ENCODE measurements at places on chromosomes 5 and 9.
A peak's percentile ranks its signal among the peaks of the same experiment; 100 is the strongest.

DNA sequence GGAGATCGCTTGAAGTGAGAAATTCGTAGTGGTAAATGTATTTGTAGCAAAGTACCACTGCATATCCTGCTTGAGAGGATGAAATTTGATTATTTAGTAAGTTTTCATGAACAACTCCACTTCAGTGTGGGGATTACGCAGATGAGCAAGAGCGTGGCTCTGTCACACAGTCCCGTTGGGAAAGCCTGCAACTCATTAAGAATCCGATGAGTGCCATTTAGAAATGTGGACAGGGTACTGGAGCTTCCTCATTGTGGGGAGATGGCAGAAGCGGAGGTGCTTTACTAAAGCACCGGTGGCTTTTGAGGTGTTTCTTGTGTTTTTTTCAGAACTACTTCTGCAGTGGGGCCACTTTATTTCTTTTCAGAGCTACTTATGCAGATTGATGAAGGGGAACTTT is 1.4 kb downstream of the TJP2 start:
- no peak for DNase-seq

DNA sequence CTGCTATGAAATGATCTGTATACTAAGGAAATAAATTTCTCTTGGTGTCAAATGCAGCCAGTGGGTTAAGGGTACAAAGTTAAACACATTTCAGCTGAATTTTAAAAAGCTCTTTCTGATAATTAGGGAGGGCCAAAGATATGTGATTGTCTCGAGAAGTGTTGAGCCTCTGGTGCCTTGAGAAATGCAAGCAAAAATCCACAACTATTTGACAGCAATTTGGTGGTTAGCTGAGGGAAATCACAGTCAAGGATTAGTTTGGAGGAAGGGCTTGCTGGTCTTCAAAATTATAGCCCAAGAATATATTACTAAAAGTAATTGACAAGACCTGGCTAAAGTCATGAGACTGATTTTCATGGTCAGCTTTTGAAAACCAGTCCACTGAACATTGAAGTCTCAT is 255.7 kb upstream of the PPP1R2B start:
- no peak for DNase-seq

DNA sequence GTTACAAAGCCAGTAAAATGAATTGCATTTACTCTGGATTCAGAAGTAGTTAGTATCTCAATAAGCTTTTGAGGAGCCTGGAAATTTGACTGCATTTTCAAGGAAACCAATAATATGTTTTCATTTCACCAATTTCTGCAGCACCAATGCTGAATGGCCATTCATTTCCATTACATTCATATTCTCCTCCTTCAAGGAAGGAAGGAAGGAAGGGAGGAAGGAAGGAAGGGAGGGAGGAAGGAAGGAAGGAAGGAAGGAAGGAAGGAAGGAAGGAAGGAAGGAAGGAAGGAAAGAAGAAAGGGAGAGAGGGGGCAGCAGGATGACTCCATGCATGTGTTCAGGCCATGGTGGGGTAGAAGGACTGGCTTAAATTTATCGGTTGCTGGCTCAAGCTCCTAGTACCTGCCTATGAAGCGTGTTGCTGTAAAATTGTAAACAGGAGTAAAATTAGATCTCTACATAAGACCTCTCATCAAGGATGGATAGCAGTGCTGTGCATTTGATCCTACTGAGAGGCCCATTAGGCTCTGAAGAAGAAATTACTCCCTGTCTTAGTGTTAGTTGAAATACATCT is 498.8 kb upstream of the TNC start:
- no peak for DNase-seq

DNA sequence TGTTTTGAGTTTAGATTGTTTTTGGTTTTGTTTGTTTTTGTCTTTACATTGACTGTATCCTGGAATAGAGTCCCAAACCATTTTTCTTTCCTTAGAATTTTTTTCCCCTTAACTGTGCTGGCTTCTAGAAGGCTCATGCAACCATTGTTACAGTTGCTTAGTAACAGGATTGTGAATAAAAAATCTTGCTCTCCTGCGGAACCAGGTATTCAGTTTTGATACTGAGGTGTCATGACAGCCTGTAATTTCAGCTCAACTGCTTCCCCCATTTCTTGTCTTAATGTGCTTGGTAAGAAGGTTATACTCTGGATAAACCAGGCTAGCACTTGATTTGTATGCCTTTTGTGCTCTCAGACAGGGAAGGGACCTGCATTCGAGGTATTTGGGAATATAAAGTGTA is 42.1 kb downstream of the FOCAD start:
- DNase-seq = no peak

DNA sequence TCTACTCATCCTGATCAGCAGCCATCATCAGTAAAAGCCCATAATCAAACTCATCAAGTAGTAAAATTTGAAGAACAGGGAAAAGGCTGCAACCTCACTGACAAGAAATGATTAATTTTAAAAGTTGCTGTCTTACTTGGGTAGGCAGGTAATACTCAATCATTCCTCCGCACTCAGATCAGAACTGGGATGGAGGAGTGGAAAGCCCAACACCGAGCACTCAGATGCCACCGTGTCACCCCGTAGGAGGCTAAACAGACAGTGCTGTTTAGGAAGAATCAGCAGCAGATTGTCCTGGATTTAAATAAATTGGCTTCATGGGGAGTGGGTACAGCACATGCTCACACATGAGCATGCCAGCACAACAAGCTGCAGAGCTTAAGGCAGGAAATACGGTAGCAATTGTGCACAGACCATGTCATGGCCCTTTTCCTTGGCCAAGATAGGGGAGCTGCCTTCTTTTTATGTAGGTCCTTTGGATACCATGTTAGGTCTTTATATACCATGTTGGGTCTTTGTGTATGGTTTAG is 92.6 kb upstream of the CDH6 start:
- DNase-seq = no peak

GRCh38 chr5:102654559-102655349 is 100.4 kb upstream of the PAM start:
- peak; percentile 64 for DNase-seq

- DNase-seq = no peak
Observed at GRCh38 chr5:172791286-172791685, 20.3 kb upstream of the DUSP1 start.

DNA sequence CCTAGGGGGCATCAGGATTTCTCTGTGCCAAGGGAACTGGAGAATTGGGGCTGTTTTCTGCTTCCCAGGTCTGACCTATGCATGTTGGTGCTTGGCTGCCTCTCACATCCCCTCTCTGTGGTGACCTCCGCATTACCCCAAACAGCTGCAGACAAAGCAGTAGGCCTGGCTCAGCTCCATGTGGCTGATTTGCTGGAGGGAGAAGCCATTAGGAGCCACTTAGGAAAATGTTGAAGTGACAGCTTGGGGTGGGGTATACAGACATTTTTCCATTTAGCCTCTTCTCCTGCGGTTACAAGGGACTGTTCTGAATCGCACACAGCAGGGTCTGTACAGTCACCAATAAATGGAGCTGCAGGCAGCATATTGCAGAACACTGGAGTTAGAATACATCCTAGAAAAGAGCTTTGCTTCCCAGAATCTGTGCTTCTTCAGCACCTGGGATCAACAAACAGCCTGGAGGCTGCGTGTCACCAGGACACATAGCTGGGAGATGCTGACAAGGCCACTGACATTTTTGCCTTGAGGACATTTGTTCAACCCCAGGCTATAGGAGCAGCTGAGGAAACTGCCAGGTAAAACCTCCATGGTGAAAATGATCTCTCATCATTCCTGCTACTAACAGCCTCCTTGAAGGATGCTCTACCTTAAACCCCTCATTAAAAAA is 335.3 kb downstream of the DIRAS2 start:
- DNase-seq = peak; percentile 78

DNA sequence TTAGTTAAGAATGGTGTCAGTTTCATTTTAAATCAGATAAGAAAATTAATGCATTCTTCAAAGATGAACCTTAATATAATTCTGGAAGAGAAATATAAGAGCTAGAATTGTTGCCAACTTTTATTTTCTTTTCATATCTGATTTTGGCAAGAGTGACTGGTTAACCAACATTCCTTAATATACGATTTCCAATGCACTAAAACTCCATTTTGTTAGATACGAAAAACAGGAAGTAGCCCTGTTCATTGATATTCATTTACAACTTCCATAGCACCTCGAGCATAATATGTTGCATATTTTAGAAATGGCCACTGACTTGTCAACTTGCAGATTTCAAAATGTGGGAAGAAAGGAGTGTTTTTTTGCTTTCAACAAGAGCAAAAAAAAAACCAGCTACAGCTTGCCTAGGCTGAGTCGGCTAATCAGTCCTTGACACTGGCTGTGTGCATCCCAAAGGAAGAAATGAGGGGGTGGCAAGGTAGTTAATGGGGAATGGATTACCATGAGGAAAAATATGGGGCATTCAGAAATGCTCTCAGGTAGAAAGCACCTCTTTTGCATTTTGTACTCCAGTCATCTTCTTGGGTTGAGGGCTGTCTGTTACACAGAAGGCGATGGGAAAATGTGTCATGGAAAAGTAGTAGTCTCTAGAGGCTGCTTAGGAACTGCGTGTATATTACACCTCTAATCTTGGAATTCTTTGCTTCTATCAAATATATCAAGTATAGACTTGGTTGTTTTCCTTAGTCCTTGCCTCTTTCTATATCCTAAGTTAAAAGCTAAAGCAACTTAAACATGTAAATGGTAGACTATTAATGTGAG is 3.9 kb downstream of the MAP3K1 start:
- no peak for DNase-seq

- no peak for DNase-seq
Observed at GRCh38 chr9:16553869-16554540, 316.5 kb downstream of the BNC2 start.

- no peak for DNase-seq
Observed at GRCh38 chr5:179120951-179121666, 60.9 kb downstream of the ZNF354C start.

GRCh38 chr9:14923701-14924100 is 13.5 kb upstream of the FREM1 start:
- no peak for DNase-seq

DNA sequence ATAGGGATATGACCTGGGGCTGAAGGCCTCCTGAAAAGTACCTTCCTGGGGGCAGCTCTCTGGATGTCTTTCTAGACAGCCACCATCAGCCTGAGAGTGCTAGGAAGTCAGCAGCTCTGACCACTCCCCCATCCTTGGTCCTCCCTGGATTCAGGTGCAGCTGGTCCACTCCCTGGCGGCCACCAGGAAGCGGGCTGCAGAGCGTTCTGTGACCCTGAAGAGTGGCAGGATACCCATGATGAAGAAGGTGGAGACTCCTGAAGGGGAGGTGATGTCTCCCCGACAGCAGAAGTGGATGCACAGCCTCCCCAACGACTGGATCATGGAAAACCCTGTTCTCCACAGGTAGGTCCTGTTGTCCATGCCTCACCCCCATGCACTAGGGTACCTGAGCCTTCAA is 1.8 kb downstream of the CCDC180 start:
- no peak for DNase-seq

- DNase-seq = no peak
Observed at GRCh38 chr5:155089643-155090042, 76.1 kb downstream of the KIF4B start.

GRCh38 chr9:98427491-98427890 is 172.0 kb upstream of the TBC1D2 start:
- no peak for DNase-seq

- no peak for DNase-seq
Observed at GRCh38 chr5:73298772-73299630, 126.0 kb downstream of the TMEM174 start.

DNA sequence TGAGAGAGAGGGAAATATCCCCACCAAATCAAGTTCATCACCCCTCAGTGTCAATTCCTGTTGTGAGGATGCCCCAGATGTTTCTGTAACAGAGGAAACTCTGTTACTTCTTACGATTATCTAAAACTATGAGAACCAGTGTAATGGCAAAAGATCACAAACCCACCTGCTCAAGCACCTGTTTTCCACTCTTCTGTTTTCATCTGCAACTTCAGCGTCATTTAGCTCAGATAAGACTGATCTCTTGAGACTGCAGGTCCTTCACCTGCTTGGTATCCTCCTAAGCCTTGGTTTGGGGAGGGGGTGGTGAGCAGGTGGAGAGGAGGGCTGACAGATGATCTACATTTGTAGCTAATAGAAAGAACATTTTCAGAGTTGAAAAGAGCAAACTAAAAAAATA is 229.3 kb downstream of the SLF1 start:
- DNase-seq = no peak

DNA sequence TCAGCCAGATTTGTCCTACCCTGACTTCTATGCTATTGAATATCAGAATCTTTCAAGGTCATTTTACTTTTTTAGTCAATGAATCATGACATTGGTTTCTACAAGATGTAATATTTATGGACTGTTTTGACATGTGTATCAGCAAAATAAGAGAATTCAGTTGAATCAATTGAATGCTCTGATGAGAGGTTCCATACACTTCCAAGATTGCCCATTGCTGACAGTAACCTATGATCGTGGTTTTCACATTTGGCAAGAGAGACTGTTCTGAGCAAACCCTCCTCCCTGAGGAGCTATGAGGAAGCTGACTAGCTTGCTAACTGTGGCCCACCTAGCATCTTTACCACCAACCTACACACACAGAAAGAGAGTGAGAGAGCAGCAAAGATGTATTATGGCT is 56.7 kb upstream of the FST start:
- no peak for DNase-seq

- no peak for DNase-seq
Observed at GRCh38 chr5:41253109-41253508, 39.8 kb upstream of the C6 start.

GRCh38 chr5:10892147-10892910 is 131.3 kb upstream of the DAP start:
- no peak for DNase-seq

DNA sequence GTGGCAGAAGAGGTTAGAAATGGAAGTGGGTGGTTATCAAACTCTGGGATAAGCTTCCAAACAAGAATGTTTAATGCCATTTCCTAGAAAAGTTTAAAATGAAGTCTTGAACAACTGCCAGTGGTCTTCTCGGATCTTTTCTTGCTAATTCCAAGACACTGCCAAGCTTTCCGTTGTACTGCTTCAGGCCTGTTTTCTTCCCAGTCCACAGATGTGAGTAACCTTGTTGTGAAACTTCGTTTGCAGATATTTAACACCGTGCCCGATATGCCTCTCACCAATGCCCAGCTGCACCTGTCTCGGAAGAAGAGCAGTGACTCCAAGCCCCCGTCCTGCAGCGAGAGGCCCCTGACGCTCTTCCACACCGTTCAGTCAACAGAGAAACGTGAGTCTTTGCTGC is 269.8 kb downstream of the NR3C1 start:
- no peak for DNase-seq

DNA sequence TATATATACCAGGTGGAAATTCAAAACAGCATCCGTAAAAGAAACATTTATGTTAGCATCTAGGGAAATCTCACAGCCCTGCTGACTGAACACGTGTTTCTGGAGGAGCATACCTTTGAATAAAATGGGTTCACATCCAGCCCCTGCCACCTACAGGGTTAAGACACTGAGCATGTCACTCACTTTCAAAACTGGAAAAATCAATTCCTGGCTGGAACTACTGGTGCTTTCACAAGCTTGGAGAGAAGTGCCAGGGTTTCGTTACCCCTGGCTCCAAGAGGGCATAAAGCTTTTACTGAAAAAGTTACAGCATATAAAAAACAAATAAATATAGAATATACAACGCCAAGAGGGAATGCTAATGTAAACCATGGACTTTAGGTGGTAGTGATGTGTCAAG is 48.0 kb downstream of the SERINC5 start:
- no peak for DNase-seq

GRCh38 chr5:153543288-153543687 is 52.8 kb downstream of the GRIA1 start:
- no peak for DNase-seq

- DNase-seq = no peak
Observed at GRCh38 chr5:89097103-89097502, 214.1 kb upstream of the MEF2C start.

GRCh38 chr9:110571801-110572483 is 7.6 kb downstream of the SVEP1 start:
- DNase-seq = no peak
